Frontal cortex (tissue), 4 donors: ENCODE measurements at places on chromosomes 3 and 15. TPM values are rescaled to one million over a fixed set of nuclear protein-coding genes. Genes with fewer than 3 reads are reported as not detected.

DNA sequence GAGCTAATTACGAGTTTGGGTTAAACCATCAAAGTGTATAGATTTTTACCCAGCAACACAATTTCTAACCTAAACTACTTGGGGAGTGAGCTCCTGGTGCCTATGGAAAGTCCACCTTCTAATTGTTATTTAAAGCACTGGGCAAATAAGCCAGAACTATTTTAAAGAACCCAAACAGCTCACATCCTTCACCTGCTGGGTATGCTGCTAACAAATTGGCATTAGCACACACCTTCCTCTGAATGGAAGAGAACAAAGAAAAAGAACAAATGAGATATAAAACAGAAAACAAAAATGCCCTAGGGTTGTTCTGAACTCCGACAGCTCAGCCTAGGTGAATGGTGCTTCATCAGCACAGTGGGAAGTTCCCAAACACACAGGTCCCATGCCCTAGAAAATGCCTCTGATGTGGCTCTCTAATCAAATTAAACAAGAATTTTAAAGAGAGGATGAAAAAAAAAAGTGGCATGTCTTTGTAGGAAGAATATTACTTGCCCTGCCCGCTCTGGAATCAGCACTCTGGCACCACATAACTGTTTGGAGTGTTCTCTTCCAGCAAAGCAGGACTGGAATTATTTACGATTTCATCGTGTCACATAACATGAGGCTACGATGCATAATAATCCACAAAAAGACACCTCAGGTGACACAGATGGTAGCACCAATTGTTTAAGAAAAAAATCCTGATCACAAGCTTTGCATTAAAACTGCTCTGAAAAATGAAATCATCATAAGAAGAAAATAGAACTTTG lies 334.4 kb downstream of the GBE1 start:
- no peak for DNase-seq

DNA sequence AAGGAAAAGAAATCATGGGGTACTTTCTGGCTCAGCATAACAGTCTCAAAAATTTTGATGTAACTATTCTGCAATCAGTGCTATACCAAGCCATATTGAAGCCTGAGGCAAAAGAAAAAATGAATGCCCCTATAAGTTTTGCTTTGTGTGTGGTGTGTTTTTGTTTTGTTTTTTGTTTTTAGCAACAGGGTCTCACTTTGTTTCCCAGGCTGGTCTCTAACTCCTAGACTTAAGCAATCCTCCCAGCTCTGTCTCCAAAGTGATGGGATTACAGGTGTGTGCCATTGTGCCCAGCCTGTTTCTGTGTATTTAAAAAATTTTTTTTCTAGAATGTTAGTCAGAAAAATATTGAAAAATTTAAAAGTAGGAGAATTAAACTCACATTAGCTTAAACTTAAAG lies 93.2 kb downstream of the ZNF280D start:
- no peak for DNase-seq

GRCh38 chr15:64856429-64857145 lies 14.9 kb downstream of the PLEKHO2 start:
- DNase-seq, result peak; percentile 68

- DNase-seq, result no peak
Measured at GRCh38 chr3:5149306-5149880, 27.3 kb downstream of the ARL8B start.

DNA sequence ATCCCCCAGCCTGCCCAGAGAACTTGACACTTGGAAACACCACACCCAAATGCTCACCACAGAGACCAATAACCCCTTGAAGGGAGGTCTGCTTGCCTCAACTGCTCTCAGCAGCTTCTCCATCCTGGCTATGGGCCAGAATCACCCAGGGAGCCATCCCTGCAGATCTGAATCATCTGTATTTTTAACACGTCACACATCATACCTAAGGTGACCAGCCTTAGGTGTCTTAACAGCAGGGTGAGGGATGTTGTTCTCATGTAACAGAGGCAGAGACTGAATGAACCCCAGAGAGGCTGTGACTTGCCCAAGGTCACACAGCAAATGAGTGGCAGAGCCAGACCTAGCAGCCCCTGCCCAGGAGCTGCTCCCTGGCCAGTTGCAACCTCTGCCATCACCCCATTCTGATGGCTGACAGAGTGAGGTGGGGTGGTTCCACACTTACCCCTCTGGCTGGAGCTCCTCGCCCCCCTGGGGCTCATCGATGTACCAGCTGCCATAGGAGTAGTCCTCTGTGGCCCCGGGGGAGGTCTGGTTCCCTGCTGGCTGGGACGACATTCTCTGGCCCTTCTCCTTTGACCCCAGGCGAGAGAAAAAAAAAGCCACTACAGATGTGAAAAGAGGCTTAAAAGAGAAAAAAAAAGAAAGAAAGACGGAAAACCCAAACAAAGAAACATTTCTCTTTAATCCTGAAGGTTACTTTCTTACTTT lies 722 bp downstream of the STRA6 start:
- DNase-seq, result no peak

DNA sequence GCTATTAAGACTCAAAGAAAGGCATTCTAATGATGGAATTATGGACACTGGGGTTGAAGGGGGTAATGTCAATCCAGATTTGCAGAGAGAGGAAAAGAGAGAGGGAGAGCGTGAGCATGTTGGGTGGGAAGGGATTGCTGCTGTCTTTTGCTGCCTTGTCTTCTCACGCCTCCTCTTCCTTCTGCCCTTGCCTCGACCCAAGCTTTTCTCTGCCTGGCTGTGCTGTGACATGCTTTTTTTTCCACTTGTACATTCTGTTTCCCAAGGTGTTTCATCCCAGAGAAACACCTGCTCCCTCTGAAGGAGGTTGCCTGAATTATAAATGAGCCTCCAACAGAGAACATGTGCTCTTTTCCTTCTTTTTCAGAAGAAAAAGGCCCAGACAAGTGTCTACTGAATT lies 80.3 kb downstream of the BDH1 start:
- DNase-seq, result no peak

DNA sequence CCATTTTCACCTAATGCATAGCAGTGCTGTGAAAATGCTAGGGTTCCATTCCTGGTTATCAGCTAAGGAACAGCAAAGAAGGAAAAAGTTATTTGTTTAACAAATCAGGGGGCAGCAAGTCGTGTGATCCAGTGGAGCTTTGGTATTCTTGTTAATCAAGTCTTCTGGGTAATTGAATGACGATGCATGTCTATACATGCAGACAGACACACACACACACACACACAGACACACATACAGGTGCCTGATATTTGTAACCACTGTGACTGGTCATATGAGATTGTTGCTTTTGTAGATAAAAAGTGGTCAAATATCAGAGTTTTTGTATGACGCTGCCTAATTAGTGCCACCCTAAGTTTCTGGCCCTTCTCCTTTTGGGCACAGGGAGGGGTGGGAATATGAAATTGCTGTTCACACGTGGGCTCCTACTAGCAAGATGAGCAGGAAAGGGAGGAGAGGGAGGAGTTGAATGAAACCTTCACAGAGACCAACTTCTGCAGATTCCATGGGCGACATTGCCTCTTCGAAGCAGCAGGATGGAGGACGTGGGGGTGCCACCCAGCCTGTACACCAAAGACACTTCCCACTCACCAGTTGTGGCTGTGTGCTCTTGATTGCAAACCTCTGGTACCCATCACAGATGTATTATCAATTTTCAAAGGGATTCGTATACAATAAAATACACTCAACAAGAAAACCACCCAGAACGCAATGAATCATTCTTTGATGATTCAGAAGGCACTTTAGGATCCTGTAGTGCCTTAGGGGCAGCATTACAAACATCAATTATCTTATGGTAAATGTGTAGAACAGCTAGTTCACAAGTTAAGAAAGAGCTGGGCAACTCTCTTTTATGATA lies 281.9 kb upstream of the ICE2 start:
- no peak for DNase-seq

DNA sequence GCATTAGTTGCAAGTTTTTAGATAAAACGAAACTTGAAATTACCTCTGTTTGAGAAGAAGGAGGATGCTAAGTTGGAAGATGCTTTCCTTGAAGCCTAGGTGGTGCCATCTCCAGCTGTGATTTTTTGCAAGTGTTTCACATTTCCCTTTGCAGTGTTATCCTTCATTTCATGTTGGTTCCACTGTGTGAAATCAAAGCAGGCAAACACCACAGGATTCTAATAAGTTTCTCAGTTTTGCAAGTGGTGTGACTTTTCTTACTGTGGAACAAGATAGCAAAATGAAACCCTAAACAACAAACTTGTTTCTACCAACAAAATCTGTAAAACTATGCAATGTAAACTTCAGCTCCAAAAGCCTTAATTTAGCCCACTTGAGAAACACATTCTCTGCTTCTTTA lies 260.9 kb downstream of the OXSM start:
- no peak for DNase-seq

GRCh38 chr3:149003653-149004305 lies 12.4 kb downstream of the GYG1 start:
- DNase-seq, result no peak

- no peak for DNase-seq
Measured at GRCh38 chr15:25742776-25743547, 120.2 kb downstream of the ATP10A start.

SORD gene
- total RNA-seq, result 4.5 TPM

REC114 gene
- not detected for total RNA-seq

DNA sequence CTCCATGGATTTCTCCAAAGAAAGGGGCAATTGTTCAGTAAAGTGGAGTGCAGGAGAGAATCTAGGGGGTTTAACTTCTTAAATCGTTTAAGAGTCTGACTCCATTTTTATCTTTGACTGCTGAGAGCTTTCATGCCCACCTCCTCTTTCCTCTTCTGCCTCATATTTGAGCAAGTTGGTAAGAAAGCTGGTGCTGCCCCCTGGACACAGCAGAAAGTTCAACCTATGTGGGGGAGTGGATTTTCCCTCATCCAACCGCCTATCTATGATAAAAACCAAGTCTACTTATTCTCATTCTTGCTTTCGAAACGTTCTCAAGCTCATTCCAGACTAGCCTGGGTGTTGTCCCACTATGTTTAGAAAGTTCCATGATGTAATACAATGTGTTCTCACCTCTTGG lies 26.0 kb downstream of the HHLA2 start:
- DNase-seq, result no peak

DNA sequence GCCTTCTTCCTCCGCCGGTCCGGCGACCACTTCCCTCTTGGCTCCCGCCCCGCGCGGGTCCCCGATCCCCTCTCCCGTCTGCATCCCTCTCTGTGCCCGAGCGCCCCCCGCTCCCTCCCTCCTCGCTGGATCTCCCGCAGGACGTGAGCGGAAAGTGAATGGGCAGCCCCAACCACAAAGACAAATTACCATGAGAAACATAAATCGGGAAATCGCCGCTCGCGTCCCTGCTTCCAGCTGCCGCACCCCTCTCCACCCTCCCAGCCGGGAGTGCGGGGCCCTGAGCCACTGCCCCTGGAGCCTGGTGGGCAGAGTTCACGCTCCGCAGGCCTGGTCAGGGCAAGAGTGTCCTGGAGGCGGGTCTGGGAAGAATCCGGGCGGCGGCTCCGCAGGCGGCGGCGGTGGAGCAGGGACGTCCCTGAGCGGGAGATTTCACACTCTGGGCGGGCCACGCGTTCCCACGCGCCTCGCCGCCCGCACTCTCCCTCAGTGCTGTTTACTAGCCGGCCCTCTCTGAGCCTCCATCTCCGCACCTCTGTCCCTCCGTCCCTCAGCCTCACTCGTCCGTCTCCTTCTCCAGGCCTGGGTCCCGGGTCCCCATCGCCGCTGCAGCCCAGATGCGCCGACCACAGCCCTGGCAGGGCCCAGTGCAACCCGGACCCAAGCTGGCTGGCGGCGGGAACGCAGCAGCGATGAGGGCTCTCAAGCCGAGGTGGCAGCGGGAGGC lies 835 bp downstream of the SEMA5B start:
- DNase-seq, result peak; percentile 53

- no peak for DNase-seq
Measured at GRCh38 chr3:159413319-159413718, 575.3 kb upstream of the IL12A start.

DNA sequence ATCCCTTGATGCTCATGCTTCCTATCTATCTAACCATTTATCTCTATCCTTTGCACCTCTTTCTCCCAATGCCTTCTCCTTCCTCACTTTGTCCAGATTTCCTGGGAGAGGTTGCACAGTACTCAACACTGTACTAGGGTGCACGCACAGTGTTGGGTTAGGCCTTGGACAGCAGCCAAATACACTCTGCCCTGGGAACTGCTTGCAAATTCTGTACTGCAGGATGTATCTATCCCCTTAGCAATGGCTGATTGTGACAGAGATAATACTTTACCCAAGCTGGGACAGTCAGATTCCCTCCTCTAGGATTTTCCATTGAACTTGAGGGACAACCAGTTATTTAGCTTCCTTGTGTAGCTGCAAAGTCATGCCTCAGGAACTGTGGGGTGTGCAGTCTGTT lies 113.3 kb downstream of the IL20RB start:
- DNase-seq, result no peak

GRCh38 chr3:64974401-64974800 lies 286.6 kb upstream of the ADAMTS9 start:
- DNase-seq, result no peak

HGD gene
- total RNA-seq, result under 0.01 TPM

LEKR1 gene
- 0.82 TPM for total RNA-seq

DNA sequence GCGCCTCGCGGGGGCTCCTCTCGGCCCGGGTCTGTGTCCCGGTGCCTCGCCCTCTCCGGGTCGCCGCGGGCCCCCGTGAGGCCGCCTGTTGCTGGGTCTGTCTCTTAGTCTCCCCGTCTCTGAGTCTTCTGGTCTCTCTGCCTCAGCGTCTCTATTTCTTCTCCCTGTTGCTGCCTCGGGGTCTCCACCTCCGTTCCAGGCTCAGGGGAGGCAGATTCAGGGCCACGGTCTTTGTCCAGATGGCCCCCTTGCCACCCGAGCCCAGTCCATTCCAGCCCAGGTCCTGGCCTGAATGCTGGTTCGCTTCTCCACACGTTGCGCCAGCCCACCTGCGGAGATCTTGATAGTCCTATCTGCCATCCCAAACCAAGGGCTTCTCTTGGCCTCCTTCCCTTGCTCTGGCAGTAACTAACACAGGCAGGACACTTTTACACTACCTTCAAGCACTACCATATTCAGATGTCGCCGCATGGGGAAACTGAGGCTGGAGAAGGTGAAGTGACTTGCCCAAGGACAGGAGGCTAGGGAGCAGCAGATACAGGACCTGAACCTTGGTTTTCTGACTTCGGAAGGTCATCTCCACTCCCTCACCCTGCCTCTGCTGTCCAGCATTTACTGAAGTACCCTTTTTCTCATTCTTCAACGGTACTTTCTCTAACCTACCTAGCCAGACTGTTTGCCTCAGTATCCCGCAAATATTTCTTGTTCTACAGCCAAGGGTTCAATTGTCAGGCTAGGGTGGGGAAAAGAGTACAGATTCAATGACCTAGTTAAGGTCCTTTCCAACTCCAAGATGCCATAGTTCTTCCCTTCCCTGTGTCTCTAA lies 616 bp upstream of the IGDCC4 start:
- no peak for DNase-seq
